CD8-positive, alpha-beta memory T cell (primary cell): ENCODE measurements at places on chromosomes 1 and 21. TPM values are rescaled to one million over a fixed set of nuclear protein-coding genes. Genes with fewer than 3 reads are reported as not detected.

CRNN gene
- not detected for total RNA-seq

CYP4A22 gene
- not detected for total RNA-seq

SLAMF1 gene
- total RNA-seq: 75.0 TPM

PLK3 gene
- 104 TPM for total RNA-seq

KIRREL1 gene
- total RNA-seq: 0.04 TPM

EPHX1 gene
- total RNA-seq: 3.0 TPM

NHLH1 gene
- total RNA-seq: 0.48 TPM

TDRD5 gene
- not detected for total RNA-seq

FAM229A gene
- total RNA-seq: 5.2 TPM

PYCR2 gene
- total RNA-seq: 130 TPM

LENEP gene
- 0.72 TPM for total RNA-seq

SLAMF6 gene
- 28.3 TPM for total RNA-seq

DCLRE1B gene
- total RNA-seq: 32.1 TPM

TAS1R1 gene
- total RNA-seq: not detected

LCA5L gene
- total RNA-seq: 0.33 TPM

AVPR1B gene
- not detected for total RNA-seq

COG2 gene
- 45.0 TPM for total RNA-seq

OPTC gene
- total RNA-seq: not detected

IPO9 gene
- total RNA-seq: 71.2 TPM

ICOSLG gene
- total RNA-seq: 1.3 TPM

RNU1-1 gene
- 1,293 TPM for total RNA-seq

PLA2G2F gene
- total RNA-seq: not detected

DNM3 gene
- total RNA-seq: 0.59 TPM

MRPL37 gene
- 226 TPM for total RNA-seq

CD84 gene
- total RNA-seq: 27.6 TPM

SLAMF8 gene
- 4.0 TPM for total RNA-seq

TAL1 gene
- not detected for total RNA-seq

XCL2 gene
- total RNA-seq: 350 TPM

RIMS3 gene
- total RNA-seq: 1.7 TPM

WNT2B gene
- total RNA-seq: 0.09 TPM

KCNH1 gene
- not detected for total RNA-seq

ARL8A gene
- 50.2 TPM for total RNA-seq

CFAP45 gene
- total RNA-seq: 0.75 TPM

ACTA1 gene
- not detected for total RNA-seq

RHEX gene
- total RNA-seq: not detected

VWA5B1 gene
- total RNA-seq: not detected

SGIP1 gene
- total RNA-seq: not detected

NTRK1 gene
- 2.9 TPM for total RNA-seq

AK5 gene
- total RNA-seq: 1.1 TPM

CD1C gene
- total RNA-seq: 0.37 TPM
